8988T (cell line): ENCODE measurements at places on chromosomes 5 and 9.
A peak's percentile ranks its signal among the peaks of the same experiment; 100 is the strongest.

DNA sequence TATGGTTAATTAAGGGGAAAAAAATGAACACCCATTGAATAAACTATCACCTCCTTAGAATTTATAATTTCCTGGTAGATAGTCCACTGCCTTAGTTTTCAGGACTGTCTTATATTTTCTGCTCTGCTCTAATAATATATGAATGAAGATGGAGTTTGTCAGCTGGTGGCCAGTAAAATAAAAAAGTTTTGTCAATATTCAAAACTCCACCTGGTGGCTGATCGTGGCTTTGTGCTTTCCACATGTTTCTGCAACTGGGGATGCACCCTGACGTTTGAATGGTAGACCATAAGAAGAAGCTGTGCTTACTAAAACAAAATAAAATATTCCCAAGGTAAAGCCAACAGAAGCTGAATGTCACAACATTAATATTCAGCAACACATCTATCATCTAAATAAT lies 286.6 kb upstream of the IZUMO3 start:
- DNase-seq = no peak

- no peak for DNase-seq
Observed at GRCh38 chr5:179187229-179187678, 127.1 kb downstream of the ZNF354C start.

DNA sequence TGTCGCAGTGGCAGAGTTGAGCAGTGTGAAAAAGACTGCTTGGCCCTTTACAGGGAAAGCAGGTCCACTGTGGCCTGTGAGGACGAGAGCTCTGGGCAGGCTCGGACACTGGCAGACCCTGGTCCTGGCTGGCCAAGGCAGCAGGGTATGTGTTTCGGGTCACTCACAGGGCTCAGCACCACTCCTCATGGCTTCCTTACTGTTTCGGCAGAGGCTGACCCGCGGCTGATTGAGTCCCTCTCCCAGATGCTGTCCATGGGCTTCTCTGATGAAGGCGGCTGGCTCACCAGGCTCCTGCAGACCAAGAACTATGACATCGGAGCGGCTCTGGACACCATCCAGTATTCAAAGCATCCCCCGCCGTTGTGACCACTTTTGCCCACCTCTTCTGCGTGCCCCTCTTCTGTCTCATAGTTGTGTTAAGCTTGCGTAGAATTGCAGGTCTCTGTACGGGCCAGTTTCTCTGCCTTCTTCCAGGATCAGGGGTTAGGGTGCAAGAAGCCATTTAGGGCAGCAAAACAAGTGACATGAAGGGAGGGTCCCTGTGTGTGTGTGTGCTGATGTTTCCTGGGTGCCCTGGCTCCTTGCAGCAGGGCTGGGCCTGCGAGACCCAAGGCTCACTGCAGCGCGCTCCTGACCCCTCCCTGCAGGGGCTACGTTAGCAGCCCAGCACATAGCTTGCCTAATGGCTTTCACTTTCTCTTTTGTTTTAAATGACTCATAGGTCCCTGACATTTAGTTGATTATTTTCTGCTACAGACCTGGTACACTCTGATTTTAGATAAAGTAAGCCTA lies 15.7 kb downstream of the SQSTM1 start:
- no peak for DNase-seq

DNA sequence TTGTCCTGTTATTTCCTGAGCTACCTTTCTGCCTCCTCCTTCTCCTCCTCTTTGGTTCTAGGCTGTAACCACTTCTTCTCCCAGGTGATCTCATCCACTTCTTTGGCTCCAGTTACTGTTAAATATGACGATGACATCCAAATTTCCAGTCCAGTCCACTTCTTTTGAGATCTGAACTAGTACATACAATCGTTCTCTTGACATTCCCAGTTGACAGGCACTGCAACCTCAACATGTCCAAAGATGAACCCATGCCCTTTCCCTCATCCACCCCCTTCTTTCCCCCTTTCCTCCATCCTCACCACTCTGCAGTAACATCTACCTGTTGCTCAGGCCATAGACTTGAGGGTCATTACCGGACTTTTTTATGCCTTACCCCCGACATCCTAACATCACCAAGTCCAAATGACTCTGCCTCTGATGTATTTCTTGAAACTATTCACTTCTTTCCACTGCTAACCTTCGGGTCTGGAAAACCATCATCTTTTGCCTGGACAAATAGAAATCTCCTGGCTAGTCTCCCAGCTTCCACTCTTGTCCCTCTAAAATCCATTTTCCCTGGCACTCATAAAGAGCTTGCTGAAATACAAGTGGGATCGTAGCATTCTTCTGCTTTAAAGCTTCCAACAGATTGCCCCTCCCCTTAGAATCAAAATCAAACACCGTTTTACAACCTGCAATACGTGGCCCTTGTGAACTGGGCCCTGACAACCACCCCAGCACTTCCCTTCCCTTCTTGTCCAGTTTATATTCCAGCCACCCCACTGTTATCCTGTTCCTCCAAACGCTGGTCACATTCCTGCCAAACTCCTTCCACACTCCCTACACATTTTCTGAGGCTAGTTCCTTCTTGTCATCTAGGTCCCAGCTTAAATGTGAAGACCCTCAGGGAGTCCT lies 31.5 kb downstream of the KLF9 start:
- DNase-seq = no peak

- no peak for DNase-seq
Observed at GRCh38 chr5:151094030-151094851, 13.4 kb upstream of the TNIP1 start.

- peak; percentile 39 for DNase-seq
Observed at GRCh38 chr9:121992571-121993212, 100.4 kb downstream of the TTLL11 start.

DNA sequence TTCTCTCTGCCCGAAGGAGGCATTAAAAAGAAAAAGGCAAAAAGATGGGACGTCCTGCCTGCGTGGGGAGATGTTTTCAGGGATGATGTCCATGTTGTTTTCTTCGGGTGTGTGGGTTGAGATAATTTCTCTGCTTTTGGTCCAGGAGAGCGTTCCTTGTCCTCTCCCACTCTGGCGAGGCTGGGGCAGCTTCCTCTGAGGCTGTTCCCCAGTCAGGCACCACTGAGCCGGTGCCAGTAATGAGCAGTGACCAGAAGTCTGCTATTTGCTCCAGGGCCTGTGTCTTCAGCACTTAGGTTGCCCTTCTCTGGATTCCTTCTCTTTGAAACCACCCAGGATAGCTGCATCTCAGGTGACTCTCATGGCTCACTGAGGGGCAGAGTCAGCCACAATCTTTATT lies 71.5 kb downstream of the ACER2 start:
- no peak for DNase-seq

DNA sequence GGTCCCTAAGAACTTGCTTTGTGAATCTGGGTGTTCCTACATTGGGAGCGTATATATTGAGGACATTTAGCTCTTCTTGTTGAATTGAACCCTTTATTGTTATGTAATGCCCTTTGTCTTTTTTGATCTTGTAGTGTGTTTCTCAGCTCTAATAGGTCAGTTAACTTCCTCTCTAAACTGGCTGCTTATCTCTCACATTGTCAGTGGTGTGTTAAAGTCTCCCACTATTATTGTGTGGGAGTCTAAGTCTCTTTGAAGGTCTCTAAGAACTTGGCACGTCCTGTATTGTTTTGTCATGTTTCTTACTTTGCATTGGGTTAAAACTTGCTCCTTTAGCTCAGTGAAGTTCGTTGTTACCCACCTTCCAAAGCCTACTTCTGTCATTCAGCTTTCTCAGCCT lies 36.2 kb downstream of the RIC1 start:
- DNase-seq = no peak

DNA sequence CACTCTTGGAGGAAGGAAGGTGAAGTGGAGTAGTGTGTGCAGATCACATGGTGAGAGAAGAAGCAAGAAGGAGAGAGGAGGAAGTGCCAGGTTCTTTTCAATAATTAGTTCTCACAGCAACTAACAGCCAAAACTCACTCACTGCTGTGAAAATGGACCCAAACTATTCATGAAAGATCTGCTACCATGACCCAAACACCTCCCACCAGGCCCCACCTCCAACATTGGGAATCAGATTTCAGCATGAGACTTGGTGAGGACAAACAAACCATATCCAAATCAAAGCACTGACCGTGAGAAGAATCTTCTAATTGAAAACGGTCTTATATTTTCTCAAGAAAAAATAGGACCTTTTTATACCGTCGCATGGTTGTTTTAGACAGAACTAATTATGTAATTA lies 468.7 kb upstream of the TYRP1 start:
- DNase-seq = no peak

- no peak for DNase-seq
Observed at GRCh38 chr5:96781031-96781971, 26.4 kb downstream of the ERAP1 start.

- no peak for DNase-seq
Observed at GRCh38 chr5:171823269-171823668, 37.7 kb downstream of the SMIM23 start.

GRCh38 chr5:174547814-174548213 lies 176.6 kb upstream of the MSX2 start:
- DNase-seq = no peak

DNA sequence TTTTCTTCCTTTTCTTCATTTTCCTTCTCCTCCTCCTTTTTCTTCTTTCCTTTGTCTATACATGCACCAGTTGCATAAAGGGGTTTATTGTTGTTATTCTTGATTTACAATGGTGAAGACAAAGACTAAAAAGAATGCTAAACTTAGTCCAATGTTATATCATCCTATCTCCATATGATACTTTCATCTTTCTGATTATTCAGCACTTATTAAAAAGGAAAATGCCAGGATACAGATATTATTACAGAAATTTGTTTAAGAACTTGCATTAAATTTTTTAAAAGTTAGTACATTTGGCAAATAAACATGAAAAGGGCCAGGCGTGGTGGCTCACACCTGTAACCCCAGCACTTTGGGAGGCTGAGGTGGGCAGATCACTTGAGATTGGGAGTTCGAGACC lies 1074.9 kb downstream of the EFNA5 start:
- DNase-seq = no peak

- no peak for DNase-seq
Observed at GRCh38 chr5:36150676-36151433, 832 bp downstream of the LMBRD2 start.

DNA sequence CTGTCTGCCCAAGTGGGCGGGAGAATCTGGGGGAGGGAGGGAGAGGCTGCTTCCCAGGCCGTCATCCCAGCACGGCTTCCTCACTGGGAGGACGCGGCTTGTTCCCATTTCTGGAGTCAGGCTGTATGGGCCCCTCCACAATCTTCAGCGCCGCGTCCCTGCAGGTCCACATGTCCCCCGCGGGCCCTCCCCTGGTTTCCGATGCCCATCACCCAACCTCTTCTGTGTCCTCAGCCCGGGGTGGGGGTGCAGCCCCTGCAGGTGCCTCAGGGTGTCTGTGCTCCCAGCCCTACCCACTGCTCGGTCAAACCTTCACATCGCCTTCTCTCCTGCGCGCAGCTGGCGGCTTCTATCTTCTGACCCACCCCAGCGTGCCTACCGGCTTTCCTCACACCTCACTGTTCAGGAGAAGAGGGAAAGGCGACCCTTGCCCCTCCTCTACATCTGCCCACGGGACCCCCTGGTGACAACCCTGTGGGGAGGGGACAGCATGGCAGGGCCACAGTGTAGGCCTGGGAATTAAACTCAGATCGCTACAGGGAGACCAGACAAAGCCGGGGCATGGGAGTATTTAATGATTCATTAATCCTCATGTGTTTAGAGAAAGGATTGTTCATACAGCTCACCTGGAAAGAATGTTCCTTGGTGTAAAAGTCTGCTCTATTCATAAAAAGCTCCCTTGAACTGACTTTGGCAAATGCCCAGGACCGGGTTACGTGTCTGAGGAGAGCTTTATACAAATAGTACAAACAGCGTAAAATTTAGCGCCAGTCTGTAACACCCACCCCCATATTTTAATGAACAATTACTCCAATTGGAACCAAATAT lies 145.1 kb downstream of the IRX1 start:
- no peak for DNase-seq

DNA sequence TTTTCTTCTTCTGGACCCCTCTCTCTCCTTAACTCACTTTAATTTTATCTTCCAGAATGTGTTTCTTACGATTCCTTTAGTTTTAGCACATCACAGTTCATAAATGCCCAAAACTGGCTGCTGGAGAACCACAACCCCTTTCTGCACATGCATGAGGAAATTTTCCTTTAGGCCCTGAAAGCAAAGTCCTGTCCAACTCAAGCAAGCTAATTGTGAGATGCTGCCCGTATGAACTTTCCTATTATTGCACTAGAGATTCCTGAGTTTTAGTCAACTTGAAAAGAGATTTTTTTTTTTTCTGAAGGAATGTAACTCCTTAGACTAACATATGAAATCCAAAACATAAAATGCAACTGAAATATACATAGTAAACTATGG lies 52.1 kb upstream of the DAB2 start:
- DNase-seq = no peak

DNA sequence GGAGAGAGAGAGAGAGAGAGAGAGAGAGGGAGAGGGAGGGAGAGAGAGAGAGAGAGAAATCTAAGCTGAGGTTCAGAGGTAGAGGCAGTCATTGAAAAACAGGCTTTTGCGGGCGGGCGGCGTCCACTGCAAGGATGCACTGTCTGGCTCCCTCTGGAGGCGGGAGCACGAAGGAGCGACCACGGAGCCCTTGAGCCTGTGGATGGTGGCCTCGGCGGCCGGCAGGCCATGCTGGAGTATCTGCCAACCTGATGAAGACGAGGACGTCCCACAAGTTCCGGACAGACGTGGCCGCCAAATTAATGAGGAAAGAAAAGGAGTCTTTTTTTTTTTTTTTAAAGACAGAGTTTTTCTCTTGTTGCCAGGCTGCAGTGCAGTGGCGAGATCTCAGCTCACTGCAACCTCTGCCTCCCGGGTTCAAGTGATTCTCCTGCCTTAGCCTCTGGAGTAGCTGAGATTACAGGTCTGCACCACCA lies 2.2 kb upstream of the CCDC125 start:
- peak; percentile 32 for DNase-seq

- DNase-seq = no peak
Observed at GRCh38 chr9:72113056-72113455, 36.2 kb upstream of the GDA start.

DNA sequence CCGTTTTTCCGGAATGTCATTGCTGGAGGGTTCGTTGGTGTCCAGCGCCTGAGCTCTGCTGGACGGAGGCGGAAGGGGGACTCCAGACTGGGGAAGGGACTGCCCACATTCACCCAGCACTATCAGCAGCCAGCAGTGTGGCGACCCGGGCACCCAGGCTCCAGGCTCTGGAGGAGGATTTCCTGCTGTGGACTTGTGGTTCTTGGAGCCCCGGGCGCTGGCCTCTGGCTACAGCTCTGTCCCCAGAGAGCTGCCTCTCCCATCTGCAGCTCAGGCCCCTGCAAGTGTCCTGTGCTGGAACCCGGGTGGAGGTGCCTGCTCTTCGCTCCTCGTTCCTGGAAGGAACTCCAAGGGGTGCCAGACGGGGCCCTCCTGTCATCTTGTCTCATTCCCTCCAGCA lies 152.6 kb downstream of the RGS3 start:
- DNase-seq = no peak

- no peak for DNase-seq
Observed at GRCh38 chr9:136762915-136763648, 1.2 kb downstream of the LCN15 start.

- no peak for DNase-seq
Observed at GRCh38 chr9:134963546-134963945, 45.8 kb upstream of the FCN1 start.
